HT-29 (cell line): ENCODE measurements at places on chromosomes 7 and 10. TPM values are rescaled to one million over a fixed set of nuclear protein-coding genes. Genes with fewer than 3 reads are reported as not detected.
A peak's percentile ranks its signal among the peaks of the same experiment; 100 is the strongest.

DNA sequence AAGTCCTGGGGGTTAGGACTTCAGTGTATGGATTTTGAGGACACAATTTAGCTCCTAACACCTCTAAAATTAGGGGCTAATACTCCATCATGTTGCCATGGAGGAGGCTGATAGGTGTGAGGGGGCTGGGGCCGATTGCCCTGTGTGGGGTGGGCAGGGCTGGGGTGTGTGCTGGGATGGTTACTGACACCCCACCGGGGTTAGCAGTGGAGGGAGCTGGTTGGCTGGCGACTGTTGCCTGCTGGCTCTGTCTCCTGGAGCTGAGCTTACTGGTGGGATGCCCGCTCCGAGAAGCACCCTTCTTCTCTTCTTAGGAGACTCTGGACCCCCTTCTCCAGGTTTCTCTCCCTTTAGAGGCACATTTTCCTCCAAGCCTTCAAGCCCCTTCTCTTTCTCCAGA, 22.2 kb upstream of the SH2D4B start:
- no peak for DNase-seq

TFEC gene
- total RNA-seq = not detected in 2 replicates

DNA sequence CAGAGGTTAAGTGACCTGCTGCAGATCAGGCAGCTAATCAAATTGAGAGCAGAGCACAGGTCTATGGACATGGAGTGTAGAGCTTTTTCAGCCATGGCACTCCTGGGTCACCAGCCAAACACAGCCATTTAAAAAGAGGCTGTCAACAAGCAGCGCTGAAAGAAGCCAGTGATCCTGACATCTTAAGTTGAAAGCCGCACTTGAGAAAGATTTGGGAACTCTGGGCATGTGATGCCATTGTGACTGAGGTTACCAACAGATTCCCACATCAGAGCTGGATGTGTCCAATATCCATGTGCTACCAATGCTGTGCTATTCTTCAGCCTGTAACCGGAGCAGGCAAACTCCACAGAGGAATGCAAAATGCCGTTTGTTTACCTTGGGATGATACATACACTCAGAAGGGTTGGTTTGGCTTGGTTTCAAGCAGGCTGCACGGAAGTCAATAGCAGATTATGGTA, 56.2 kb upstream of the ABLIM1 start:
- peak; percentile 85 for DNase-seq

DNA sequence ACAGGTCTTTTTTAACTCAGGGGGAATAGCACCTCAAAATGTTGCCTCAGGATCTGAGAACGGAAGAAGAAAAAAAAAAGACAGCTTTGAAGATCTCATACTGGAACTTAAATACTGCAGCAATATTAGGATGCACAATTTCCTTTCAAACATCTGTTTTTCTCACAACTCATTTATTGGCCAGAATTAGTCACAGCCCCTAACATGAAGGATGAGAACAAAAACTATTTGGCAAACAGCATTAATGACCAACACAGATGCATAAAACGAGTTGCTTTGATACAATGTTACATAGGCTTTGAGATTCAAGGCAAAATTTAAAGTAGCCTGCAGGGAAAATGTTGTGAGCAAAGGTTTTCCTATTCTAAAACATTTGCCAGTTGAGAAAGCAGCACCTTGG, 36.5 kb downstream of the JMJD1C start:
- DNase-seq = no peak

GRCh38 chr7:40808378-40808942, 673.7 kb downstream of the SUGCT start:
- DNase-seq = peak; percentile 21

DNA sequence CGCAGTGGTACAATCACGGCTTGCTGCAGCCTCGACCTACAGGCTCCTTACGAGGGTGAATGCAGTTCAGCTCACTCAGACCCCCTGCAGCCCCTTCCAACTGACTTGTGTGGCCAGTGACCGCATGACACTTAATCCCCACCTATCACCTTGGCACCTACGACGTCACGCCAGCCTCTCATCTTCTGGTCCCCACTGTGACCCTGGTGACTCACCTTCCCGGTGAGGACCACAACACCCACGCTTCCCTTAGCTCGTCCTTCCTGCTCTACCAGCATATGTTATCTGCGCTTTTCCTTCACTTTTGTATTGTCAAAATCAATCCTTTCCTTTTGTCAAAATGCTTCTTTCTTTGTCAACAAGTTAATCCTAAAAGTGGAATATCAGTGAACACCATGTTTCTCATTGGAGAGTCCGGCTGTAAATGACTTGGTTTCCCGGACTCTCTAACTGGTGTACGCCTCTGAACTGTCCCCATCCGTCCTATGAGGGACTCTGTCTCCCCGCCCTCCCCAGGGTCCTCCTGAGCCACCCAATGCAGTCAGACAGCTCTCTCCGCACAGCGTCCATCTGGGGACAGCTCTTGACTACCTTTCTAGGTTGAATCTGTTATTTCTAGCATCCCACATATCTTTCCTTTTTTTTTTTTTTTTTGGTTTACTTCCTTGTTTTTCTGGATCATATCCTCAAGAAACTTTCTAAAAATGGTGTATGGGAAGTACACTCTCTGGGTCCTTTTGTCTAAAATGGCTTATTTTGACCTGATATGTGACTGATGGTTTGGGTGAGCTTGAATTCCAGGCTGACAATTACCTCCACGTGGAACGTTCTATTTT, 37.3 kb downstream of the CFAP46 start:
- no peak for DNase-seq

GRCh38 chr10:111137587-111137986, 60.8 kb downstream of the ADRA2A start:
- no peak for DNase-seq
